ENCODE measurements at places on chromosomes 5 and 9.

DNA sequence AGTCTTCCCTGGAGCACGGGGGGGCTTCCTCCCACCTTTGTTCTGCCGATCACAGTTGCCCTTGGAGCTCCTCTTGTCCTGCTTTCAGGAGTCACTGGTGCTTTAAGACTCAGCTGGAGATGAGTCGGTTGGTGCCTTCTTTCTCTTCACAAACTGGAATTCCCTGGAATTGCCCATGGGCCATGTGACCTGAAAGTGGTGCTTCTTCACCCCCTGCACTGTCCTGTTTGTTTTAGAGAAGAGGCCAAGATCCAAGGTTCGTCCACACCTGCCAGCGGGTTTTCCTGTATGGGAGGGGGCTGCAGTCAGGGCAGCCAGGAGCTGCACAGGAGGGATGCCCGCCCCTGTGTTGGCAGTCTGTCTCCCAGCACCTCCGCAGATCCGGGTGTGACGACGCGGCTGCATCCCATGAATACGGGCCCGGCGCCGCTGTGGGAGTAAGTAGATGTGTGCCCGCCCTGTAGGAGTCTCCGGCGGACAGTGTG, 9.5 kb upstream of the MRPS2 start:
- DNase-seq, result no peak

GRCh38 chr9:82354279-82354659, 365.7 kb downstream of the SPATA31D1 start:
- peak; percentile 71 for DNase-seq

DNA sequence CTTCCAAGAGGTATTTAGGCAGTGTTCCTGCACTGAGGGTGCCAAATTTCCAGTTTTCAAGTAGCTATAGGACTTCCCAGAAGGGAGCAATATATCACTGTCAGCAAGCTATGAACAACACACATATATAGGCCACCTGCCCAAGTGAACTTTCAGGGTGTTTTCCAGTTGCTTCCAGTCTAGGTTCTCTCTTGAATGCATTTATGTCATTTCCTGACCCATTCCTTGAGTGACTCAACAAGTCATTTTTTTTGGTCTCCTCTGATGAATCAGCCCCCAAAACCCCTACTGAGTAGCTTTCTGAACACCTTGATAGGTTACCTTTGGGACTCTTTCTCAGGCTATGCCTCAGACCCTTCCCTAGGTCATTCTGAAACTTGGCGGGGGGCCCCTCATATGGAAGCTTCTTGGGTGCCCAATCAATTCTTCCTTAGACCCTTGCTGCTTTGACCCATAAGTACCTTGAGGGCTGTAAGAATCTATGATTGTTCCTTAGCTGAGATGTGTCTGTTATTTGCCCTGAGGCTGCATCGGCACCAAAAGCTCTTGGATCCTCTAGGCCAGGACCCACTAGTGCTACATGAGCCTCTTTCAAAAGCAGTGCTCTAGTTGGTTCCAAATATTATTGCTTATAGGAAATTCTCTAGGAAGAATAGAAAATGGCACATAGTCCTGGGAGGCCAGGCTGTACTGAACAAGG, 12.4 kb downstream of the DNAJB5 start:
- no peak for DNase-seq

- peak; percentile 47 for DNase-seq
Measured at GRCh38 chr5:134140530-134141201, 26.2 kb downstream of the TCF7 start.

GRCh38 chr5:72849546-72849945, 33.1 kb downstream of the TNPO1 start:
- no peak for DNase-seq

All from HS-5 (cell line).